NCI-H2081 (cell line): ENCODE measurements at places on chromosomes 2 and 18.
A peak's percentile ranks its signal among the peaks of the same experiment; 100 is the strongest.

DNA sequence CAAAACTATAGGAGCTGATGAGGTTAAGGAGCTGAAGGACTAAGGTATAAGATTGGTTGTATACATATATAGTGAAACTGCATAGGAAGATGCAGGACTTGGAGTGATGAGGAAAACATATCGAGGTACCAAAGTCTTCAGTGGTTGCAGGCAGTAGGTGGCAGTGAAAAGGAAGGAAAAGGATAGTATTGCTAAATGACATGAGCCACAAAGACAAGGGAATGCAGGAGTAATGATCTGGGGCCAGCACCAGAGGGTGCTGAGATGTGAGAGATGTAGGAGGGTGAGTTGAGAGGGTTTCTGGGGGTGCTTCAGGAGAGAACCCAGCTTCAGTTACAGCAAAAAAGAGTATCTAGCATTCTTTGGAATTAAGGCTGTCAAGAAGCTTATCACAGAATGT lies 172.2 kb upstream of the MYO3B start:
- no peak for DNase-seq

DNA sequence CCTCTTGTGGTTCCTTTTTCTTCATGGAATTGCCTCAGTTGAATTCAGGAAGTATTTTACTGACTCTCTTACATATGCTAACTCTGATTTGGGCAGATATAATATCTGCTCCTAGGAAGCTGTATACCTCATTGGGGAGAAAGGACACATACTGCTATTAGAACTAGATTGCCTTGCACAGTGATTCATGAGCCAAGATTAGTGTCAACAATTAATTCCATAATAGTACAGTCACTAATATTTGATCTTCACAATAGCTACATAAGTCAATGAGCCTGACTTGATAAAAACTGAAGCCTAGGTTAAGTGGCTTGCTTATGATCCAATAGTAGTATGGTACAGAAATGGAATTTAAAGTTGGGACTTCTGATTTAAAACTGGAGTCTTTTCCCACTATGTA lies 127.6 kb downstream of the ETAA1 start:
- no peak for DNase-seq

DNA sequence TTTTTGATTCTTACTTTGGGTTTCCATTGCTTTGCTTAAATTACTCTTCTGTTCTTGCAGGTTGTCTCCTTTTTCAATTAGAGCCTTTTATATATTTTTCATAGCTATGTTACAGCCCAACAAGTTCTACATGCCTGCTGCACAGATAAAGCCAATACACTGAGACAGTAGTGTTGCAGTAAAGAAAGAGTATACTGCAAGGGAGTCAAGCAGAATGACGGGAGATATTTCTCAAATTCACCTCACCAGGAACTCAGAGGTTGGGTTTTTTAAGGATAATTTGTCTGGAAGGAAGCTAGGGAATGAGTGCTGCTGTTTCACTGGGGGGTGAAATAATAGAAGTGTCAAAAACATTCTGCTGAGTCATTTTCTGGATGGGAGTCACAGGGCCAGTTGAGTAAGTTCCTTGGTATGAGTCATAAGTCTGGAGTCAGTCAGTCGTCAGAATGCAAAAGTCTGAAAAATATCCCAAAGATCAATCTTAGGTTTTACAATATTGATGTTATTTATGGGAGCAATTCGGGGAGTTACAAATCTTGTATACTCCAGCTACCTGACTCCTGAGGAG lies 193.0 kb upstream of the RGPD4 start:
- no peak for DNase-seq

- peak; percentile 43 for DNase-seq
These were observed at the start of gene B4GALT6 for GRCh38 chr18:31684279-31685096. Gene B4GALT6, minus strand, starts transcription at chr18:31684581. Its CDS starts 155 bp downstream, at chr18:31684426.

DNA sequence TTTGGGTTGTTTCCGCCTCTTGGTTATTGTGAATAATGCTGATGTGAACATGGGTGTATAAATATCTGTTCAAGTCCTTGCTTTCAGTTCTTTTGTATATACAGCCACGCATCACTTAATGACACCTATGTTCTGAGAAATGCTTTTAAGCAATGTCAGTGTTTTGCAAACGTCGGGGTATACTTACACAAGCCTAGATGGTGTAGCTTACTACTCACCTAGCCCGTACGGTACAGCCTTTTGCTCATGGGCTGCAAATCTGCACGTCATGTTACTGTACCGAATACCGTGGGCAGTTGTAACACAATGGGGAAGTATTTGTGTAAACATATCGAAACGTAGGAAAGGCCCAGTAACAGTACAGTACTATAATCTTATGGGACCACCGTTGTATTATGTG lies 12.4 kb downstream of the RALB start:
- DNase-seq: no peak

GRCh38 chr18:78878335-78878734 lies 101.3 kb upstream of the SALL3 start:
- DNase-seq: no peak

DNA sequence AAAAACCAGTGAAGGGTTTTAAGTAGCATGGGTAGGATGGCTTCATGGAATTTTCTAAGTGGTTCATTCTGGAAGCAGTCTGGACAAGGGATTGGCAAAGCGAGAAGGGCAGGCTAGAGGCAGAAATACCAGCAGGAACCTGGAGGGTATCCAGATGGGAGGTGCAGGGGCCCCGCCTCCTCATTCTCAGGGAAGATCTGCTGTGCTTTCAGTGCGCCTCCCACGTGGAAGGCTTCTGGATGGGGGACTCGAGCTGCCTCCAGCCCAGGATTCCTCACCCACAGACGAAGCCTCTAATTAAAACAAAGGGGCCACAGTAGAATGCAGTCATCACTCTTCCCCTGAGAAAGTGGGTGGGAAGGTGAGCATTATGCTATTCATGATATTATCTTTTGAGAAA lies 79.8 kb downstream of the VSNL1 start:
- no peak for DNase-seq

DNA sequence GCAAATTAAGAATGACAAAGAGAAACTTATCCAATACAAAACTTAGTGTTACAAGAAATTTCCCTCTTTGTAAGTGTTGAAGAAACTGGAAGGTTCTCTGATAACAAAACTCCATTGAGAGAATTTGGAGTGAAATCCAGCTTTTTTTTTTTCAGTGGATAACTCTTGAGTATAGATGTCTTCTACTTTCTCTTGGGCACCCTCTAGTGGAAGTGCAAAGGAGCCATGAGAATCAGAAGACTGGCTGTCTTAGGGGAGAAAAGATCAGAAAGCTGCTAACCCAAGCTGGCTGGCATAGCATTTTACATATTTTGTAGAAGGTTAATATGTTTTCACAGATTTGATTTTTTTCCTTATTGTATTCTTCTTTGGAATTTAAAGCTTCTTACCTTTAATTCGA lies 138.8 kb upstream of the SATB2 start:
- peak; percentile 47 for DNase-seq

DNA sequence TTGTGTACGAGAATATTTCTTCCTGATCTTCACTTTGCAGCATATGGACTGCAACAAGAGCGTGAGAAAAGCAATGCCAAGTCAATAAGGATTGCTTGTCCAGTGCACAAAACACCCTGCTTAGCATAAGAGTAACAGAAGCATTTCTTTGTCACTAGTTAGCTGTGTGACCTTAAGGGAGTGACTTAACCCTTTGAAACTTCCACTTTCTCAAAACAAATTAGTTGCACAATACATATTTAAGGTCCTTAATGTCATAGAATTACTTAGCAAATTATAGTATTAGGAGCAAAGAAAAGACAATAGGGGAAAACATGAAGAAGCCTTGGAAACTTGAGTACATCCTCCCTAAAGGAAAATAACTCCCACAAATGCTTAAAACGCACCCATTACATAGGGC lies 230.1 kb downstream of the RNF152 start:
- no peak for DNase-seq

- no peak for DNase-seq
These were observed 31.3 kb upstream of the CNTNAP5 start for GRCh38 chr2:123993728-123994323.

DNA sequence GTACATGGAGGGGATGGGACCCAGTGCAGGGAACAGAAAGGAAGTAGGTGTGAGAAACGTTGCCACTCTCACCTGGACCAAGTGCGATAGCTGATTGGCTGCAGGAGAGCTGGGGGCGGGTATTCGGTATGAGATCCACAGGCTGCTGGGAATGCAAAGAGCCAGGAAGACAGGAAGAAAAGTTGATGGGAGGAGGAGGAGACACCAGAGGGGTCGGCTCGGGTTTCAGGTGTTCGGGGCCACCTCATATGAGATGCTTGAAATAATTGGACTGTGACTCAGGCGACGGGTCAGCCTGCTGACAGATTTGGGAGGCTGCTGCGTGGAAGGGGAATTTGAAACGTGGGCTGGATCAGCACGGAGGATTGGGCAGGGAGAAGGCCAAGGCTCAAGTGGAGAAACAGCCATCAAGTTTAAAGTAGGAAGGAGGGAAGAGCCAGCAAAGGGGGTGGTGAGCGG lies 65.1 kb downstream of the MRPS9 start:
- no peak for DNase-seq

GRCh38 chr2:170965446-170966225 lies 36.6 kb downstream of the GORASP2 start:
- no peak for DNase-seq

- no peak for DNase-seq
These were observed 12.9 kb upstream of the MRO start for GRCh38 chr18:50832754-50833153.

DNA sequence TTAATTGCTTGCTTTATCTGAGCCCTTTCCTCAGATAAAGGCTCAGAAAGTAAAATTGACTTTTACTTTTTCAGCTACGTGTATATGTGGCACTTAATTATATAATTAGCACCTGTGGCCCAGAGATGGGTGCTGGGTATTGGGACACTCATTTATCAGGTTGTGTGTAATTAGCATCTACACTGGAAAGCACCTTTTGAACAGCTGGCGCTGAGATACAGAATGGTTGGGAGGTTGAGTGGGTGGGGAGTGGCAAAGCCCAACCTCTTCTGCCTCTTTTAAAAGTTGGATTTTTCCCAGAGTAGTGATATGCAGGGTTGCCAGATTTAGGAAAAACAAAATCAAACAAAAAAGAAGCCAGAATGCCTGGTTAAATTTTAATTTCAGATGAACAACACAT lies 23.9 kb downstream of the SPTBN1 start:
- DNase-seq: peak; percentile 52

GRCh38 chr2:182302174-182302573 lies 124.7 kb downstream of the PDE1A start:
- no peak for DNase-seq

DNA sequence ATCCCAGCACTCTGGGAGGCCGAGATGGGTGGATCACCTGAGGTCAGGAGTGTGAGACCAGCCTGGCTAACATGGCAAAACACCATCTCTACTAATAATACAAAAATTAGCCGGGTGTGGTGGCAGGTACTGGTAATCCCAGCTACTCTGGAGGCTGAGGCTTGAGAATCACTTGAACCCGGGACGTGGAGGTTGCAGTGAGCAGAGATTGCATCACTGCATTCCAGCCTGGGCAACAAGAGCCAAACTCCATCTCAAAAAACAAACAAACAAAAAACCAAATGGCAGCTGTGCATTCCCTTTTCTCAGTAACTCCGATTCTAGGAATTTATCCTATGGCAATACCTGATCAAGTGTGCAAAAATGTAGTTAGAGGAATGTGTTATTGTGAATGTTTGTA lies 4.7 kb upstream of the GRHL1 start:
- no peak for DNase-seq

- DNase-seq: no peak
These were observed 10.2 kb downstream of the NEDD4L start for GRCh38 chr18:58054041-58054781.

GRCh38 chr2:8582651-8583399 lies 99.0 kb upstream of the ID2 start:
- no peak for DNase-seq

GRCh38 chr2:65464604-65465003 lies 32.2 kb upstream of the SPRED2 start:
- no peak for DNase-seq

DNA sequence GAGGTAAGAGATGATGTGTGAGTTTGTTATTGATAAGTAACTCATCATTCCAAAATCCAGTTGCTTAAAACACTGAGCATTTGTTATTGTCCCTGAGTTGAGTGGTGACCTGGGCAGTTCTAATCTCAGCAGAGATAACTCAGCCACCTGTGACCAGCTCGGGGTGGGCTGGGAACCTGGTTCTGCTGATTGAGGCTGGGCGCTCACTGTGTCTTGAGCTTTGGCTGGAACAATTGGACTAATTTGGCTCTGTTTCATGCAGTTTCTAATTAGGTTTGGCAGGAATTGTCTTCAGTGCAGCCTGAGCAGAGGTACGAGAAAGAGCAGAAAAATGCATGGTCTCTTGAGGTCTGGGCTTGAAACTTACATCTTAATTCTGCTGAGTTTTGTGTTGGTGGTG lies 144.7 kb downstream of the RNF144A start:
- DNase-seq: no peak

- DNase-seq: no peak
These were observed 108.4 kb downstream of the MRO start for GRCh38 chr18:50711386-50711785.

- DNase-seq: no peak
These were observed 74.6 kb upstream of the UBXN4 start for GRCh38 chr2:135667045-135667444.

- peak; percentile 86 for DNase-seq
These were observed 69.2 kb downstream of the RNF144A start for GRCh38 chr2:6986301-6986911.

DNA sequence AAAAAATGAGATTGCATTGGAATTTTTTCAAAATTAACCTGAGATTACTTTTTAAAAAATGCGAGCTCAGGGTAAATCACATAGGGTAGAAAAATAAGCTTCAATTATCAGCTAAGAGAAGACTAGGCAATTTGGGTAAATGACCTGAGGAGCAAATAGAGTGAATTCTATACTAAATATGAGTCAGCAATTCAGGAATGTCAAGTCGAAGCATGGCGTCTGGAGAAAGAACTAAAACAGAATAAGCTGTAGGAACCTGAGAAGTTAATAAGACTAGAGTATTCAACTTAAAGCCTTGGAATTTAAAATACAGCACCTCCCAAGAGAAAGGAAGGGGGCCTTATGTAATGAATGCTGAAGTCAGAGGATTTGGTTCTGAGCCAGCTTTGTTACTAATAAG lies 487.0 kb downstream of the SUCLG1 start:
- DNase-seq: no peak

GRCh38 chr18:63788447-63789096 lies 13.4 kb downstream of the SERPINB7 start:
- no peak for DNase-seq

DNA sequence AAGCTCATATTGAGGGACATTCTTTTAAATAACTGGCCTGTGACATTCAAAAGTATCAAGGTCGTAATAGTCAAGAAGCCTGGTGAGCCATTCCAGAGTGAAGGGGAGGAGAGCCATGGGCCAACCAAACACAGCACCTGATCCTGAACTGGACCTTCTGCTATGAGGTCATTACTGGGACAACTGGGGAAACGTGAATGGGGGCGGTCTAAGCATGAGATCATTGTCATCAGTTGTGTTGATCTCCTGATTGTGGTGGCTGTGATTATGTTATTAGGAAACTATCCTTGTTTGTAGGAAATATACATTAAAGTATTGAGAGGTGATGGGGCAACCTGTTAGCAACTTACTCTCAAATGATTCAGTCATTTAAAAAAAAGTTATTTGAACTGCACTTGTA lies 79.3 kb downstream of the FBXO15 start:
- no peak for DNase-seq

GRCh38 chr2:223459328-223459939 lies 142.7 kb downstream of the SCG2 start:
- DNase-seq: peak; percentile 61
